NCI-H187 (cell line): ENCODE measurements at places on chromosomes 5 and 9.

GRCh38 chr5:98455665-98456064, 317.8 kb upstream of the RGMB start:
- DNase-seq: no peak

DNA sequence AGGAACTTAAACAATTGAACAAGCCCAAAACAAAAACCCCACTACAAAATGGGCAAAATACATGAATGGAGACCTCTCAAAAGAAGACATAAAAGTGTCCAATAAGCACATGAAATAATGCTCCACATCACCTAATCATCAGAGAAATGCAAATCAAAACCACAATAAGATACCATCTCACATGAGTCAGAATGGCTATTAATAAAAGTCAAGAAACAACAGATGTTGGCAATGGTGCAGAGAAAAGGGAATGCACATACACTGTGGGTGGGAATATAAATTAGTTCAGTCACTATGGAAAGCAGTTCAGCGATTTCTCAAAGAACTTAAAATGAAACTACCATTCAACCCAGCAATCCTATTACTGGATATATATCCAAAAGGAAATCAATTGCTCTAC, 337.4 kb upstream of the GRIA1 start:
- DNase-seq: no peak

- no peak for DNase-seq
These were observed 35.5 kb downstream of the PLPP7 start for GRCh38 chr9:131324736-131325679.

- no peak for DNase-seq
These were observed 5.9 kb downstream of the KLF9 start for GRCh38 chr9:70408393-70409040.

DNA sequence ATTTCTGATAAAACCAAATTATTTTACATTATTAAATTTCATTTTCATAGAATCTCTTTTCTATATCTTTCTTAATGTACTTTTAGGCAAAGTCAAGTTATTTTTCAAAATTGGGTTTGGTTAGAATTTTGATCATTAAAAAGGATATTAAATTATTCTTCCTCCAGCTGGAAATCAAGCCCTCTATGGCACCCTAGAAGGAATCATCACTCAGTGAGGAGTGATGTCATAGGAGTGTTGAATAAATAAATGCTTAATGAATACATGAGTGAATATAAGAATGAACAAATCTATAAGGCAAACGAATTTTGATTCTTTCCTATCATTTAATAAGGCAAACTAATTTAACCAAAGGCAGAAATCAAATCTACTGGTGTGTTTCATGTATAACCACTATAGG, 639.9 kb downstream of the PDE4D start:
- DNase-seq: no peak

- DNase-seq: no peak
These were observed at the start of gene FRRS1L for GRCh38 chr9:109166771-109167601. TSS of gene FRRS1L (minus strand) at chr9:109167249. CDS start at chr9:109167138, 111 bp downstream.

- no peak for DNase-seq
These were observed 263.6 kb upstream of the RASA1 start for GRCh38 chr5:87004101-87004500.

GRCh38 chr9:135350003-135350315, 129.6 kb upstream of the PPP1R26 start:
- DNase-seq: no peak

- DNase-seq: no peak
These were observed 246.7 kb downstream of the GAS1 start for GRCh38 chr9:86700629-86701028.

- DNase-seq: peak; percentile 16
These were observed 4.7 kb upstream of the TEX53 start for GRCh38 chr9:114662081-114662989.

- no peak for DNase-seq
These were observed 477.7 kb upstream of the C9orf72 start for GRCh38 chr9:28050941-28051340.

- no peak for DNase-seq
These were observed 14.8 kb upstream of the SLC30A5 start for GRCh38 chr5:69078921-69079540.

DNA sequence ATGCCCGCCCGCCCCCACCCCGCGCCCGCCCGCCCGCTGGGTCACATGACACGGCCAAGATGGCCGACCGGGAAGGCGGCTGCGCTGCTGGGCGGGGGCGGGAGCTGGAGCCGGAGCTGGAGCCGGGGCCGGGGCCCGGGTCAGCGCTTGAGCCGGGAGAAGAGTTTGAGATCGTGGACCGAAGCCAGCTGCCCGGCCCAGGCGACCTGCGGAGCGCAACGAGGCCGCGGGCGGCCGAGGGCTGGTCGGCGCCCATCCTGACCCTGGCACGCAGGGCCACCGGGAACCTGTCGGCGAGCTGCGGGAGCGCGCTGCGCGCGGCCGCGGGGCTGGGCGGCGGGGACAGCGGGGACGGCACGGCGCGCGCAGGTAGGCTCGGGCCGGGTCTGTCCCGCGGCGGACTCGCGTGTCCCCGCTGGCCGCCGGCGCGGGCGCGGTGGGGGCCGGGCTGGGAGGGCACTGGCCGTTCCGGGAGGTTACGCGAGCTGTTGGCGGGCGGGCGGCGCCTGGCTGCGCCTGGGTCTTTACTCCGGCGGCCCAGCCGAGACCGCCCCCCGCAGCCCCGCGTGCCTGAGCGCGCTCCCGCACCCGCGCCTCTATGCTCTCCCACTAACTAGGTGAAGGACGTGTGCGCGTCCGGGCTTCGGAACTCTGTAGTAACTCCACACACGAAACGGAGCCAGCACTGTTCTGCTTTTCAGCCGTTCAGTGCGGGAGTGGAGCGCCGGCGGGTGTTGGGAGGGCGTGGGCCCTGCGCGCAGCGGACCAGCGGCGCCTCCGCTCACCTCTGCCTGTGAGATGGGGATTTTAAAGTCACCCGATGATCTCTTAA, at the start of gene RUFY1:
TSS of gene RUFY1 (plus strand) at position 44 of the 832 bp plus-strand sequence. CDS start at position 60, 16 bp downstream.
- peak; percentile 67 for DNase-seq

GRCh38 chr9:76359365-76359764, 34.9 kb downstream of the RFK start:
- no peak for DNase-seq

GRCh38 chr5:1059884-1060263, 51.3 kb downstream of the NKD2 start:
- no peak for DNase-seq

DNA sequence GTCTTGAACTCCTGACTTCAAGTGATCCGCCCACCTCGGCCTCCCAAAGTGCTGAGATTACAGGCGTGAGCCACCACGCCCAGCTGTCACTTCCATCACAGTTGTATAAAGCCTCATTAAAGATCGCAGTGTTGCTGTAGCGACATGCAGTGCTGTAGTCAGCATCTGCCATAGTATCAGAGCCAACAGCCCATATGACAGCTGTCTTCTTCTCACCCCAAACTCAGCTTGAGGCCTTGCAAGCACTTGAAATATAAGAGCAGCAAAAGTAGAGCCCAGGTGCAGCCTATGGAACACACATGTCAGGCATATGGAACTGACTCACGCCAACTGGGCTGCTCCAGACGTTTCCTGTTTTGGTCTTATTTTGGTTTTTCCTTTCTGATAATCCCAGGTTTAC, 167.8 kb downstream of the TRIO start:
- no peak for DNase-seq

DNA sequence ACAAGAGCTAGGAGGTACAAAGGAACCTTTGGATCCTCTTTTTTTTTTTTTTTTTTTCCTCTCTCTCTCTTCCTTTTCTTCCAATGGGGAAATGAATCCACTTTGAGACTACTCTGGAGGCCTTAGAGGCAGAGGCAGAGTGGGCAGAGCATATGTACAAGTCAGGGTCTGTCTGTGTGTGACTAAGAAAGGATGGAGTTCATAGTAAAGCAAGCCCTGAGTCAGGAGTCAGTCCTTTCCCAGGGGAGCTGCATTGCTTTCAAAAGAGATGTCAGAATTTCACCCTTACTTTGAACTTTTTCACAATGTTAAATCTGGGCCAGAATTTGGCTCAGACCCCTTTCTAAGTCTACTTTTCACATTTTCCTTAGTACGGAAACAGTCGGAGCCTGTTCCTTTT, 792.4 kb upstream of the C9orf72 start:
- no peak for DNase-seq

DNA sequence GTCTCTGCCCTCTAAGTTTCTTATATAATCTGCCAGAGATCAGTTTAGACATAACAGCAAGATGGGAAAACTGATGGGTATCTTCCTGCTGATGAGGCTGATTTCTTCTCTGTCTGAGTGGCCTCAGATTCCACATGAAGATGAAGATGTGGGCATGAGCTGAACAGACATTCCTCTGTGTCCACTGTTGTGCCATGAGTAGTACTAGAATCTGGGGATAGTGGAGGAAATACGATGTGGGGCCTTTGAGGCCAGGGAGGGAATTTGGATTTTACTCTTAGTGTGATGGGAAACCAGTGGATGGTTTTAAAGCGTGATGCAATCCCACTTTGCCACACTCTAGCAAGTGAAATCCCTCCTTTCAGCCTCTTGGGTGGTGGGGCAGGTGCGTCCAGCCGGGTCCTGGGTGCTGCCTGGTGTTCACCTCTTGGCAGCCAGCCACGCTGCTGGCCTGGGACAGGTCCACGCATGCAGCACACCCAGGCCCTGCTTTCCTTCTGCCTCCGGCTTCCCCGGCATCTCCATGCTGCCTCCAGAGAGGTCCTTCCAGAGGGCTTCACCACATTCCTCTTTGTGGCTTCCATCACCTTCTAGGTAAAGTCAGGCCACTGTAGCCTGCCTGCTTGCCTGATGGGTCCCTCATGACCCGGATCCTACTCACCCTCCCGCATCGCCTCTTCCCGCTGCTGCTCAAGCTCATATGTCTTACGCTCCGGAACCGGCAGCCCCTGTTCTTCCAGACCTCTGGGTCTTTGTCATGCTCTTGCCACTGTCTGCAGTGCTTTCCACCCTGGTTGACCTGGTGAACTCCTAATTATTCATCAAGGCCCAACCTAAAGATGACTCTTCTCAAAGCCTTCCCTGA, 28.1 kb upstream of the SH3PXD2B start:
- DNase-seq: no peak

GRCh38 chr9:91395553-91396471, 27.8 kb downstream of the NFIL3 start:
- no peak for DNase-seq

DNA sequence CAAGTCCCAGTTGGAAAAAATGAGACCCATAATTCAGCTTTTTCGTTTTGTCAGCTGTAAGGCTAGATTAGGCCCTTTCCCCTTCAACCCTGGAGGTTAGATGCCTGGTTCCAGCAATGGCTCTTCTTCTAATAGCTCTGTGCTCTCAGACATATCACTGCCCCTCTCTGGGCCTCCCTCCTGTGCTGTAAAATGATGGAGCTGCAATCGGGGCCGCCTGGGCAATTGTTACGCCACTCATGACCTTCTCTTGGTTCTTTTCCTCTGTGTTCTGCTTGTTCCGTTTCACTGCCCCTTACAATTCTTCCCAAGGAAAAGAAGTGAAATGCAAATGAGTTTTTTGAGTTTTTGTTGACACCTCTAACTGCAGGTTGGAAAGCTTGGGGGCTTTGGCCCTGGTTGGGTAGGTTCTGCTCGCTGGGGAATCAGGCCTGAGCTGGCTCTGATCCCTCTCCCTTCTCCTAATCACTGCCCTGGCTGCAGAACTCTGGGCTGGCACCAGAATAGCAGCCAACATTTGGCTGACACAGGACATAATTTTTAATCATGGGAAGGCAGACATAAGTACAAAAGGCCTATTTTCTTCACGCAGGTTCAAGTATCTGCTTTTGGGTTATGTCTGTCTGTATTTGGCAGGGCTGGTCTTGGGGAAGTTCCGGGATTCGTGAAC, 110.9 kb downstream of the FOXD1 start:
- no peak for DNase-seq

DNA sequence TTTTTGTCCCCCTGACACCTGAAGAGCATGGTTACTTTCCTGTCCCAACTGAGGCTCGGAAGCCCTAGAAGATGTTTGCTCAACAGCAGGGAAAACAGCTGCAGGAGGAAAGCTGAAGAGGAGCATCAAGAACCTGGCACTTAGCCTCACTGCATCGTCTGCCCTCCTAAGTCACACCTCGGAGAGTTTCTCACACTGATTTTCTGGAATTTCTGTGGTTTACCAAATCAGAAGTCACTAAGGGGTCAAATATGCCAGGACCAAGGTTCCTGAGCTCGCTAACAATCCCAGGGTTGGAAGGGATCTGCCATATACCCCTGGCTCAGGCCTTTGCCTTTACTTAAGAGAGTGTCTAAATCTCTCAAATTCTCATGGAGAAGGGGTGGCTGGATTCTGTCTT, 5.3 kb downstream of the IL12B start:
- DNase-seq: no peak
